ENCODE measurements at places on chromosomes 1 and 21.

DNA sequence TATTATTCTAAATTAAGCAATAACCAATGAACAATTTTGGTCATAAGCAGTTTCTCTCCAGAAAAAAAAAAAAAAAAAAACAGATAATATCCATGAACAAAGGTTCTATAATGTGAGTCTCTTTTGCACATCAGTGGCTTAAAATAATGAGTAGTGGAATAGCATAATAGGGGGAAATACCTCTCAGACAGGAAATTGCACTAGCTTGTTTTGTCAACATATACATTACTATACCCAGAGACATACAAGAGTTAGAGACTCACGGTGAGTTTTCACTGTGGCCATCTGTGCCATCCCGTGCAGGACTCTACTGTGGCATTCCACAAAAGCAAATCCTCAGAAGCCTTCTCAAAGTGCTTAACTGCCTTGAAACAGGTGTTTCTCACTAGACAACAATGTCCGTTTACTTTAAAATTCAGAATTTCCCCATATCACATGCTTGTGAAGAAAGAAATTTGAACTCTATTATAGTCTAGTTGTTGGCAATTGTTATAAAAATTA lies 697.9 kb downstream of the USP25 start:
- no peak for DNase-seq

DNA sequence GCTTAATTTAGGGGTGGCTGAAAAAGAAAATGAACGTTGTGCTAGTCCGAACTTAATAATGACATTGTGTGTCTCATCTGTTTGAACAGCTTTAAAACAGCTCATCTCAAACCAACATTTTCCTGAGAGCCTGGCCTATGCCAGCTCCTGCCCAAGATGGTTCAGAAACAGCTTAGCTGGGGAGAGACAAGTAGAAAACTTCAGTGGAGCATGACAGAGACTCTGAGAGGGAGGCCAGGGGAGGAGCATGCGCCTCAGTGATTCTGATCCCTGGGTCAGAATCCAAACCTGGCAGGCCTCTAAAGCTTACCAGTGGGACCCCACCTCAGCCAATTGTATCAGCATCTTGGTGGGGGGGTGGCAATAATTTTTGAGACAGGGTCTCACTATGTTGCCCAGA lies 99.3 kb downstream of the TAS1R2 start:
- DNase-seq = no peak

- peak; percentile 97 for DNase-seq
Measured at GRCh38 chr1:156114101-156114918, at the start of gene LMNA. TSS of gene LMNA (plus strand) at chr1:156114711. CDS start at chr1:156114919, 208 bp downstream.

DNA sequence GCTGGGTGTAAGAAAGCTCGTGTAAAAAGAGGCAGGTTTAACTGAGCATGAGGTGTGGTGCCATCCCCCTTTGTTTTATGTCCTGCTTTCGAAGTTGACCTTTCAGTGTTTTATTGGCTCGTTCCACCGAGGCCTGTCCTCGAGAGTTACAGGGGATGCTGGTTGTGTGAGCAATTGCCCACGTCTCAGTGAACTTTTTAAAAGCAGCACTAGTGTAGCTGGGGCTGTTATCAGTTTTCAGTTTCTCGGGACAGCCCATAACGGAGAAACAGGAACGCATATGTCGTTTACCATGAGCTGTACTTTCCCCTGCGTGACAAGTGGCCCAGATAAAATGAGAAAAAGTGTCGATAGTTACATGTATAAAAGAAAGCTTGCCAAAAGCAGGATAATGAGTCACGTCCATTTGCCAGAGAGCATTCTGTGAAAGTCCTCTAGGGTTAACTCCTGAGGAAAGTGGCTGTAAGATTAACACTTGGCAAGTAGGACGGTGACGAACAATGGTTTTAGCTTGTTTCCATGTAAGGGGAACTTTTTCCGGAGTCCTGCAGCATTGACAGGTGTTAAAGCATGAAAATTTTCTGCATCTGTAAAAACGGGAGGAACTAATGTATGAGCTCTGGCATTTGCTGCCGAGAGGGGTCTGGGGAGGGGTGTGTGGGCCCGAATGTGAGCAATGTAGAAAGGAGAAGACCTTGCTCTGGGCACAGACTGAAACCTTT lies 7.8 kb upstream of the LRRC47 start:
- DNase-seq = no peak

GRCh38 chr1:97827887-97828286 lies 92.9 kb downstream of the DPYD start:
- DNase-seq = no peak

DNA sequence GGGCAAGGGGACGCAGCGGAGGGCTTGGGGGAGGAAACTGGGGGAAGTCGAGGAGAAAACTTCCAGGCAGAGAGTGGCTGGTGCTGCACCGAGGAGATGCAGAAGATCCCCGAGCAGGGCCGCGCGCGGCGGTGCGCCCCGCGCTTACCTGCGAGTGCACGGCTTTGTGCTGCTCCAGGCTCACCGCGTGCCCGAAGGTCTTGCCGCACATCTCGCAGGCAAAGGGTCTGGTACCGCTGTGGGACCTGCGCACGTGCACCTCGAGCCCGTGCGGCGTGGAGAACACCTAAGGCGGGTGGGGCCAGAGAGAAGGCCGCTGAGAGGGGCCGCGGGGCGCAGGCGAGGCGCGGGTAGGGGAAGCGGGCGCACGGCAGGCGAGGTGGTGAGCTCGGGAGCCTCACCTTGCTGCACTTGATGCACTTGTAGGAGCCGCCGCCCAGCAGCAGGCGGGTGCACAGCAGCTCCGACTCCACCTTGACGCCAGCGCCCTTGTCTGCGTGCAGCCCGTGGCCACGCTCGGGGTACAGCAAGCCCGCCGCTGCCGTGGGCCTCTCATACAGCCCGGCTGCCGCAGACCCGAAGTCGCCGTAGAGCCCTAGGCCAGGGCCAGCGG lies 6.4 kb downstream of the GFI1 start:
- DNase-seq = no peak

DNA sequence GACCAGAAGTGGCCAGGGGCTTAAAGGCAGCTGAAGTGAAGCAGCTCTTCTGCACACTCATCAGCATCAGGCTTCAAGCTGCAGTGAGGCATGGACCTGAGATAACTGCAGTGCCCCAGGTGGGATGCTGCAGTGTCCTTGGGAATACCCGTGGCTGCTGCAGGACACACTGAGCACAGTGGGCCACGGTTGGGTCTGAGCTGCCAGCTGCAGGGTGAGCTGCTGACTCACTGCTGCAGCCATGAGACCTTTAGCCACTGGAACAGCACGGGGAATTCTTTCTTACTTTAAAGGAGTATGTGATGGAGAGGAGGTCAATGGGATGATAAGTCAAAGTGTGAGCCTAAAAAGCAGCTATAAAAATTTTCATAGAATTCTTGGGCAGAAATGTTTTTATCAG lies 102.1 kb downstream of the XCL2 start:
- DNase-seq = no peak

DNA sequence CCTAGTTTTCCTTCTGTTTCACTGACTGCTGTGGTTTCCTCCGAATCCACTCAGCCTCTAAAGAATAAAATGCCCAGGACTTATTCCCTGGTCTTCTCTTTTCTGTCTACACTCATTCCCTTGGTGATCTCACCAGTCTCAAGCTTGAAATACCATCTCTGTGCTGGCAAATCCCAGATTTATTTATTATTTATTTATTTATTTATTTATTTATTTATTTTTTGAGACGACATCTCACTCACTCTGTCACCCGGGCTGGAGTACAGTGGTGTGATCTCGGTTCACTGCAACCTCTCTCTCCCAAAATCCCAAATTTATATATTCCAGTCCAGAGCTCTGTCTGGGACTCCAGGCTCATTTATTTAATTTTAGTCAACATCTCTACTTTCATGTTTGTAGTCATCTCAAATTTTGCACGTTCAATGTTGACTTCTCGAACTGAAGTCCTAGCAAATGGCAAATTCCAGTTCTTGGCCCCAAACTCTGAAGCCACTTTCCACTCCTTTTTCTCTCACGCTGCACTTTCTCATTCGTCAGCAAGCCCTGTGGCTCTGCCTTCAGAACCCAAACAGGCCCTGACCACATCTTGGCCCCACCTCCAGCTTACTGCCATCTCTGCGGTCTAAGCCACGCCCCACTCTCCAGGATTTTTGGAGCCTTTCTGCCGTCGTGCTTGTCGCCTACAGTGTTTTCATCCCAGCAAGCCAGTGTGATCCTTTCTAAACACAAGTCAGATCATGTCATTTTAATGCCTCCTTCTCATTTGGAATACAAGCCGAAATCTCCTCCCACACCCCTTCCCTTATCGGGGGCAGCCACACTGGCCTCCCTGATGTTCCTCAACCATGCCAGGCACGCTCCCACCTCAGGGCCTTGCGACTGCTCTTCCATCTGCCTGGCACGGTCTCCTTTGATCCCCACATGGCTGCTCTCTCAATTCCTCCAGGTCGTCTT lies 14.2 kb upstream of the TENT5B start:
- DNase-seq = peak; percentile 64

All from mammary epithelial cell (primary cell).